ENCODE measurements at places on chromosomes 13 and 19. TPM values are rescaled to one million over a fixed set of nuclear protein-coding genes. Genes with fewer than 3 reads are reported as not detected.

FUZ gene
- 17.6 TPM for total RNA-seq

GRCh38 chr19:52665529-52665928 lies 27.4 kb upstream of the ZNF83 start:
- peak; percentile 96 for DNase-seq

DNA sequence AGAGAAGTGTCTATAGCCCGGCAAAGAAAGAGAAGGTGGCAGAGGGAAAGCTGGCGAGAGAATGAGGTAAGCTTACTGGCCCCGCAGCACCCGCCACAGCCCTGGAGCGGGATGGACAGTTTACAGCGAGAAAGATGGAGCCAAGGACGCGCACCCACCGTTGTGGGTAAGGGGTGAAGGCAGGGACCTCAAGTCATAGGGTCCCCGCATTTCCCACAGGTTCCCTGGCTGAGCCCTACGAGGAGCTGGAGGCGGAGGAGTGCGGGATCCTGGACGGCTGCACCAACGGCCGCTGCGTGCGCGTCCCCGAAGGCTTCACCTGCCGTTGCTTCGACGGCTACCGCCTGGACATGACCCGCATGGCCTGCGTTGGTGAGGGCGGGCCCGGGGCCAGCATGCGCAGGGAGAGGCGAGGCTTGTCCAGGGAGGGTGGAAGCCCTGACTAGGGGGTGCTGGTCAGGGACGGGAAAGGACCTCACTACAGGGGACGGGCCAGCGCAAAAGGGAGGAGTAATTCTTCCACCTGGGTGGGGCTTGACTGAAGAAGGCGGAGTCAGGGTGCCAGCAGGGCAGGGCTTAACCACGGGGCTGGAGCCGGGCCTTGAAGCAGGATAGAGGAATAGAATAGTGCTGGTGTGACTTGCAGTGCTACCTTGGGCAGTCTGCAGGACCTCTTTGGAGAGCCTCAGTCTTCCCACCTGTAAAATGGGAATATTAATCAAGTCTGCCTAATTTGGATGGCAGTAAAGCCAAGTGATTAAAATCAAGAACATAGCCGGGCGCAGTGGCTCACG lies 26.5 kb downstream of the LTBP4 start:
- DNase-seq: no peak

- DNase-seq: no peak
Measured at GRCh38 chr13:102376318-102376717, 25.5 kb downstream of the FGF14 start.

DNA sequence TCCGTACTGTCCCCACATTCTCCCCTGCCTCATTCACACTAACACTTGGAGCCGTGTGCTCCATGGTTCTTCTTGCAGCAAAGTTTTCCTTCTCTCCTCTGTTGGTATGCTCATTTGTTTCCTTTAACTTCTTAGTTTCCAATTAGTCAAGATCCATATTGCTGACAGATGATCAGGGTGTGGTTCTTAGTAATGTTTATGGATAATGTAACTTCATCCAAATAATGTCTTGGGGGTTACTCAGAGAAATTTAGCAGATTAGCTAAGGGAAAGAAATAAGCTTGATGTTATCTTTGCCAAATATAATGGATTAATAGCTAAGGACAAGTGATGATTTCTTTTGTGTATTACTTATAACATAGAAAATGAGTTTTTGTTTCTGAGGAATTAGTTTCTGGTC lies 174.4 kb downstream of the NUFIP1 start:
- no peak for DNase-seq

DNA sequence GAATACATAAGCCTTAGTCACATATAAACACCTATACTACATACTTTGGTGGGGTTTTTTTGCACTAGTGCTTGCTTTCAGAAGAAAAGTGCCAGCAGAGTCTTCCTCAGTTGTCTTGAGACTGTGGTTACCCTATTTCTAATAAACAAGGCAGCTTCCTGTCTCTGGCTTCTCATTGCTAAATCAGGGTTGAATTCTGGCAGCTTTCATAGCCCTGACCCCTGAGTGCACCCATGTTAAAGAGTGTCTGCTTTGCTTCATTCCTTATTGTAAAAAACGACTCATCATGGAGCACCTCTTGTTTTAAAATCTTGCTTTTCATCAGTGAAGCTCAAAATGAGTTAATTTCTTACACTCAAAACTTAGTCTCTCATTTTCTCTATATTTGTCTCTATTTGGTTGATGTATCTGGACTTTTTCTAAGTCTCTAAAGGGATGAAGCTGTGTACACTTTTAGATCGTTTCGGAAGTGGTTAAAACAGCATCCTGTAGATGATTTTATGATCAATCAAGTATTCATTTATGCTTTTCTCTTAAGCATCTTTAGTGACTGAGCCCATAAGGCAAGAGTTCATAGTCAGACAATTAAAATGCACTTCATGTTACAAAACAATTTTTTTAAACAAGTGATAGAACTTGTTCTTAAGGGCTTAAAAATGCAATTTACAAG lies 72.1 kb downstream of the KLF12 start:
- peak; percentile 13 for DNase-seq

GRCh38 chr19:13128583-13128982 lies 10.5 kb downstream of the NACC1 start:
- DNase-seq: no peak

CILP2 gene
- total RNA-seq: 0.02 TPM

DNA sequence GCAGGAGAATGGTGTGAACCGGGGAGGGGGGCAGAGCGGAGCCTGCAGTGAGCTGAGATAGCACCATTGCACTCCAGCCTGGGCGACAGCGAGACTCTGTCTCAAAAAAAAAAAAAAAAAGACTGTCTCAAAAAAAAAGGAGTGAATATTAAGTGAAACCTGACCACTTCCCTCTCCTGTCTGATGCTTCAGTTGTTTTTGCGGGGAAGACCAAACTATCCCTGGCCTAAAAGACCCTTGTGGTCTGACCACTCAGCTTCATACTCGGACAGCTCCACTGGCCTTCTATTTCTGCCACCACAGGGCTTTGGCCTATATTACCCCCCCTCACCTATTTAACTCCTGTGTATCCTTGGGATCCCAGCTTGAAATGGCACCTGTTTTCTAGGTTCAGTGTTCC lies 2.3 kb downstream of the CLASRP start:
- DNase-seq: no peak

MTUS2 gene
- total RNA-seq: not detected

GRCh38 chr13:39970177-39970846 lies 314.9 kb downstream of the COG6 start:
- no peak for DNase-seq

GRCh38 chr19:5865772-5866171 lies 4.6 kb downstream of the FUT5 start:
- no peak for DNase-seq

DNA sequence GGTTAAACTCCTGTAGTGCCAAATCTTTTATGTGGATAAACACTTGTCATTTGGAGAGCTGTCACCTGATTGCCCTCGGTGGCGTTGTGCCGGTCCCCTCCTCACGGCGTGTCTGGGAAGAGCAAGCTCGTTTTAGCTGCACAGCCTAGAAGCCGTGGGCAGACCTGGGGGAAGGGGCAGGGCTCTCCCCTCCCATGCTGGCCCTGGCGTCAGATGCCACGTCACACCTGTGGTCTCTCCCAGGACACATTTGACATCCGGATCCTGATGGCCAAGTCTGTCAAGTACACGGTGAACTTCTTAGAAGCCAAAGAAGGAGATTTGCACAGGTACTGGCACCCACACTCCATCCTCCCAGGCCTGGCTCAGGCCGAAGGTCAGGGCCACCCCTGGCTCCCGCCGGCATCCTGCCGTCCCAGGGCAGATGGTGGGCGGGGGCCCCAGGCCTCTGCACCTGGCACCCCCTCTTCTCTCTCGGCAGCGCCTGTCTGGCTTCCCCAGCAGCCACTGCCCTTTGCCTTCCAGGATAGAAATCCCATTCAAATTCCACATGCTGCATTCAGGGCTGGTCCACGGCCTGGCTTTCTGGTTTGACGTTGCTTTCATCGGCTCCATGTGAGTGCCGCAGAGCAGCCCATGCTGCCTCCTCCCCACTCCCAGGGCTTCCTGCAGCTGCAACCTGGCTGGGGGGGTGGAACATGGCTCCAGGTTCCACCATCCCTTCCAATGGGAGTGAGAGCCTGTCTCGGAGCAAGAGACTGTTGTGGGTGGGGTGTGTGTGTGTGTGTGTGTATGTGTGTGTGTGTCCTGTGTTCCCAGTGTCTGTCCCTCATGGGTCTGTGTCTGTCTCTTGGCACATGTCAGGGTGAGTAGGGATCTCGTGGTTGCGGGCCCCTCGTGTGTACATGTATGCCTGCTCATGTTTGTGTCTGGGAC lies 8.8 kb downstream of the YIPF2 start:
- DNase-seq: no peak

N4BP2L1 gene
- 2.2 TPM for total RNA-seq

GRCh38 chr19:56639217-56639616 lies 3.7 kb upstream of the SMIM17 start:
- peak; percentile 30 for DNase-seq

DNA sequence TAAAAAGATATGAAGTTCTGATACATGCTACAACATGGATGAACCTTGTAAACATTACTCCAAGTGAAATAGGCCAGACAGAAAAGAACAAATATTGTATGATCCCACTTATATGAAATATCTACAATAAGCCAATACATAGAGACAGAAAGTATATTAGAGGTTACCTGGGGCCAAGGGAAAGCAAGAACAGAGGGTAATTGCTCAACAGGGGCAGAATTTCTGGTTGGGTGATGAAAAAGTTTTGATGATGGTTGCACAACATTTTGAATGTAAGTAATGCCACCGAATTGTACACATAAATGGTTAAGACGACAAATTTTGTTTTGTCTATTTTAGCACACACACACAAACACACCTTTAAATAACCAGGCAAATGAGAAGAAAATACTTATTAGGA lies 268.4 kb downstream of the FOXO1 start:
- no peak for DNase-seq

LYPD3 gene
- total RNA-seq: 0.43 TPM

- DNase-seq: no peak
Measured at GRCh38 chr13:77222909-77223308, 104.0 kb downstream of the MYCBP2 start.

DNA sequence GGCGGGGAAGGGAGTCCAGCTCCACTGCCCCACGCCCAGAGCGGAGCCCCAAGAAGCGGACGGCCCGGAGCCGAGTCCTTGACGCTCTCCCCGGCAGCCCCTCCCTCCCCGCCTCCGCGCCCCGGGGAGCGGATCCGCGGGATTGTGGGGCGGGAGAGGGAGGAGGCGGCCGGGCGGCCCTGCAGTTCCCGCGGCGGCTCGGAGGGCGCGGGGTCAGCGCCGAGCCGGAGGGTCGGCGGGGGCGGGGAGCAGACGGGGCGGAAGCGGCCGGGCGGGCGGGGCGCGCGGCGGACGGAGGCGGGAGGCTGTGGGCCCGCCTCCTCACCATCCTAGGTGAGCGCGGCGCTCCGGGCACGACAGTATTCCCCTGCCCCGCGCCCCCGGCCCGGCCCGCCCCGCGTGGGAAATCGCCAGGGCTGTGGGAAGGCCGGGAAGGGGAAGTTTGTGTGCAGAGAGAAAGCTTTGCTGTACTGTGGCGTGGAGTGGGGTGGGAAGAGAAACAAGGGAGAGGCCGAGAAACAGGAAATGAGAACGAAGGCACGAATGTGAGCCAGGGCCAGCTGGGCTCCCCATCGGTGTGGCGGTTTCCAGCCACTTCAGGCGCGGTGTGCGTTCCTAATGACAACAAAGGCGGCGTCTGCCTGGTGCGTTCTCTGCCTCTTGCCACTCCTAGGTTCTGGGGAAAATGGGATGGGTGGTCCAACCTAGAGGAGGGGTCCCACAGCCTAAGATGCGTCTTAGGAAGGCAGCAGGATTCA lies 1.3 kb upstream of the KLF12 start:
- peak; percentile 46 for DNase-seq

GRCh38 chr19:926589-927350 lies 935 bp downstream of the ARID3A start:
- no peak for DNase-seq

DNA sequence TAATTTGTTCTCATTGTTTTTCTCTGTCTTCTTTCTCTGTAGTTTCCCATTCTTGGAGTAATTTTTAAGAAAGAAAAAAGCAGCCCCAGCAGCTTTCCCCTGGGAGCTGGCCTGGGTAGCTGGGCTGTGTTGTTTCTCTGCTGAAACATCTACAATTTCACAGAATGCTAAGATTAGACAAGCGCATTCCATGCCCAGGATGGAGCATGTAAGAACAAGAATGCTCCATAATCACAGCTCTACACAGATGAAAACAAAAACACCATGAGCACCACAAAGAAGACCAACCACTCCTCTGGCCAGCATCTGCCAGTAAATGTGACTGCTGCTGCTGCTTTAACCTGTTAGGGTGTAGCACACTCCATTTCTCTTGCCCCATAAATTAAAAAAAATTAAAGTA lies 239.2 kb upstream of the SLITRK1 start:
- no peak for DNase-seq

ZNF584 gene
- 42.1 TPM for total RNA-seq

DNA sequence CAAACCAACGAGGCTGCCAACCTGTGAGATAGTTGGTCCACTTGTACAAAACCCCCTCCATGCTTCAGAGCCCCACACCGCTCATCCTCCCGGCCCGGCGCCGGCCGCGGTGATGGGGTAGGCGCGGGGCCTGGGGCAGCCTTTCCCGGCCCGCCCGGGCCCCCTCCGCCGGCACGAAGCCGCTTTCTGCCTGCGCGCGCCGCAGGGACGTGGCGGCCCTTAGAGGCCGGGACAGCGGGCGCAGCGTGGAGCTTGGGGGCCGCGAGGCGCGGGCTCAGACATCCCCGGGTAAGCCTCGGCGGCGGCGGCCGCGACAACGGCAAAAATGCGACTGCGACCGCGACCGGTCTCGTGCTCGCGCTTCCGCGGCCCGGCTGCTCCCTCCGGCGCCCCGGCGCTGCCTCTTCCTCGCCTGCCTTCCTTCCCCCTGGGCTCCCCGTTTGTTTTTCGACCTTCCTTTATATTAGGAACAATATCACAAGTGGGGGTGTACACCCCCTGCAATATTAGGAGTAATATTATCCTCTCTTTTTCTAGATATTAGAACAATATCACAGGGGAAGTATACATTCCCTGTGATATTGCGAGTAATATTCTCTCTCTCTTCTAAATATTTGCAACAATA lies 53.9 kb upstream of the CEACAM21 start:
- no peak for DNase-seq

DNA sequence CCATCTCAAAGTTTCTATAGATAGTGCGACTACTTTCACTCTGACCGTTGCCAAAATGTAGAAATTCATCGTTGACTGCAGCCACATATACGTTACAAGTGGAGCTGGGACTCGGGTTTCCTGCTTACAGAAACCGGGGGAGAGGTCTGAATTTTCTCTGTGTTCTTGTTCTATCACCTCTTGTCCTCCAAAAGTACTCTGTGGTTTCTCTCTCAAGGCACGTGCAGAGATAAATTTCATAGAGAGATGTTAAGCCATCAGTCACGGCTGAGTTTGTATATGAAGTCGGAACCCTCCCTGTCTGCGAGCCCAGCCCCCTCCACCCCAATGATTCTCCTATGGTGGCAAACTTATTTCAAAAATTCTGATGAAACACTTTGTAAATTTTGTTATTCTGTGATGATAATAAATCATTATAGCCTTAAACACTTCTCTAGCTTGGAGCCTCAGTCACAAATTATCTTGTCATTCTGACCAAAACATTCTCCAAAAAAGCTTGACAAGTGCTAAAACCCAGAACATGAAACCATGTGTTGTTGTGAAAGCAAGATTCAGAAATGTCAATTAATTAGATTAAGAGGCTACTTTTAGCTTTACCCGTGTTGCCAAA lies 87.5 kb downstream of the TSHZ3 start:
- no peak for DNase-seq

Measured in A172 (cell line).